ENCODE measurements at places on chromosomes 2 and 18.
A peak's percentile ranks its signal among the peaks of the same experiment; 100 is the strongest.

GRCh38 chr18:48139431-48140347 is 209.2 kb upstream of the SMAD2 start:
- no peak for DNase-seq

DNA sequence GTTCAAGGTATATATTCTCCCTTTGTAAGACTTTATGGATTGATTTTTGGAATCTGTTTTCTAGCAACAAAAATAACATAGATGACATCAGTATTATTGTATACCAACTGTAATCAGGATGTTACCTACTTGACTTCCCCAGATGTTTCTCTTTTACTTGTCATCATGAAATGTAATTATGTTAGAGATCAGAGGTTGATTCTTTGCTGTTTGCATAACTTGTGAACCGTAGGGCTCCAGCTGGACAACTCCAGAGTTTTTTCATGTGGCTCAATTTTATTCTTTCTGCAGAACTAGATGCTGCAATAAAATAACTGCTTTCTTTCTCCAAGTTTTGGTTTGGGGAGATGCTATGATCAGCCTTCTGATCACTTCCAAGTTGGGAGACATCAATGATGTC is 58.1 kb downstream of the SPOPL start:
- DNase-seq: no peak

- DNase-seq: no peak
These were observed 47.0 kb downstream of the RAB12 start for GRCh38 chr18:8656232-8656631.

DNA sequence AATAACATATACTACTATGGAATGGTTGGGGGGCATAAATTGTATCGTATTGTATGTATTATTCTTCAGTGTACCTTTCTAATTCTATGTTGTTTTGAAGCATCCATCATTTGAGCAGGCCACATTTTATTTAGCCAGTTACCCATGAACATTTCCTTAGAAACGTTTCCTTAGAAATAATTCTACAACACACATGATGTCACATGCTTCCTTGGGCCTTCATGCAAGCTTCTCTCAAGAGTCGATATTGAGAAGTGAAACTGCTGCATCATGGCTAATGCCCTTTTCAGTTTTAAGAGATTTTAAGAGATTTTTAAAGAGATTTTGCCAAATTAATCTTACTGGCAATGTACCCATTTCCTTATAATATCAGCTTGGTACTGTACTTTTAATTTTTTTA is 63.9 kb downstream of the ALPK2 start:
- no peak for DNase-seq

GRCh38 chr2:74104839-74105238 is 42.9 kb downstream of the BOLA3 start:
- peak; percentile 13 for DNase-seq

DNA sequence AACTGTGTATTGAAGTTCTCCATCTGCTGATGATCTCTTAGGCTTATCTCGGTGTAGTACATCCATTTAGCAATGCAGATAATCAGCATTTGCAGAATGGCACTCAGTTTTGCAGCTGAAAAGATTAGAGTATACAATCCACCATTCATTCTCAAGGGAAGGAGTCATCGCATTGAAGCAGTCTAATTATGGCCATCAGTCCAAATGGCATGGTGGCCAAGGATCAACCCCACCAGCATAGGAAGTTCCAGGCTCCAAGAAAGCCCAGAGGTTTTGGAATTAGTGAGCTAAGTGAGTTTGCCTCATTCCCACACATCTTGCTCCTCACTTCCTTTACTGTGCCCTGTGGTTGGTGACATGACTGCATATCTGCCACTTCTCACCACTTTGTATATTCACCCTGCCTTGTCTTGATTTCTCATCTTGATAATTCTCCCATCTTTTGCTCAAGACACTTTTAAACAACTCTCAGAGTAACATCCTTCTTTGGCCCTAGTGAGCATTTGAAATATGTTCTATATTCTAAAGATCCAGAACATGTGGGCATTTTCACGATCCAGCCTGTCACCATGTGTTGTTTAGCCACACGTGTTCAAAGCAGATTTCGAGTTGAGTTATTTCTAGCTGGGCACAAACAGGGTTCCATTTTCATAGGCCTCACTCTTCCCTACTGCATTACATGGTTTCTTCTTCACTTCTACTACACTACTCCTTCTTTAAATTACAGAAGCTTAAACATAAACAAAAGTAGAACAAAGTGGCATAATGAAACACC is 1119.8 kb downstream of the TSN start:
- DNase-seq: no peak

- no peak for DNase-seq
These were observed 166.5 kb upstream of the SPOPL start for GRCh38 chr2:138335036-138335435.

- DNase-seq: no peak
These were observed 82.8 kb upstream of the ZNF521 start for GRCh38 chr18:25434745-25435144.

GRCh38 chr2:18178736-18179349 is 300.4 kb downstream of the KCNS3 start:
- DNase-seq: no peak

GRCh38 chr2:47536696-47537095 is 133.7 kb downstream of the MSH2 start:
- no peak for DNase-seq

DNA sequence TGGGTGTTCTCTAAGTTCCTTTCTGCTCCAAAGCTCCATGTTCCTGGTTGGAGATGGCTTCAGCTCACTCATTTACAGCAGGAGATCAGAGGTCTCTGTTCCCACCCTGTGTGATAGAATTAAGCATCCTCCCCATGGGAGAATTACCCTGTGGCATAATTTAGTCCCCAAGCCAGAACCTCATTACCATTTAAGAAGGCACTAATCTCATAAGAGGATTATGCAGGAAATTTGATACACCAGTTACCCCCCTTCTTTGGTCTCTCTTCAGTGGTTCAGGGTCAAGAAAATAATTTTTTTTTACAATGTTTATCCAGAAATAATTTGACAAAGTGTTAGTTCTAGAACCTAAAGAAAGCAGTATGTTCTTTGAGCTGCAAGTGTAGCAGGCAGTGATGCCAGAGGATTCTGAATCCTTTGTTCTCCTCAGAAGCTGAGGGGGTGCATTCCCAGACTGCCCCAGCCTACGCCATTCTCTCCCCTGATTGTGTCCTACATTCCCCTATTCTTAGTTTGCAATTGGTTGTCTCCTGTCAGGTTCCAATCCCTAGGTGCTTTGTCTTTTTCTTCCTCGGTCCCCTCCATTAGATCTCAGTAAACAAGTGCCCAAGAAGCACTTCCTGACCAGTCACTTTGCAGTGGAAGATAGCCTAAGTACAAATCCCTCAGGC is 163.6 kb downstream of the PRKCE start:
- DNase-seq: no peak

GRCh38 chr2:29751390-29751789 is 170.0 kb downstream of the ALK start:
- DNase-seq: no peak

- DNase-seq: no peak
These were observed 53.6 kb upstream of the EML6 start for GRCh38 chr2:54669677-54670484.

- peak; percentile 40 for DNase-seq
These were observed 948 bp upstream of the GATA6 start for GRCh38 chr18:22168360-22168921.

GRCh38 chr2:8003462-8004075 is 678.3 kb upstream of the ID2 start:
- no peak for DNase-seq

- DNase-seq: no peak
These were observed 200.9 kb upstream of the FN1 start for GRCh38 chr2:215636816-215637215.

GRCh38 chr2:67840460-67841068 is 222.2 kb downstream of the C1D start:
- no peak for DNase-seq

DNA sequence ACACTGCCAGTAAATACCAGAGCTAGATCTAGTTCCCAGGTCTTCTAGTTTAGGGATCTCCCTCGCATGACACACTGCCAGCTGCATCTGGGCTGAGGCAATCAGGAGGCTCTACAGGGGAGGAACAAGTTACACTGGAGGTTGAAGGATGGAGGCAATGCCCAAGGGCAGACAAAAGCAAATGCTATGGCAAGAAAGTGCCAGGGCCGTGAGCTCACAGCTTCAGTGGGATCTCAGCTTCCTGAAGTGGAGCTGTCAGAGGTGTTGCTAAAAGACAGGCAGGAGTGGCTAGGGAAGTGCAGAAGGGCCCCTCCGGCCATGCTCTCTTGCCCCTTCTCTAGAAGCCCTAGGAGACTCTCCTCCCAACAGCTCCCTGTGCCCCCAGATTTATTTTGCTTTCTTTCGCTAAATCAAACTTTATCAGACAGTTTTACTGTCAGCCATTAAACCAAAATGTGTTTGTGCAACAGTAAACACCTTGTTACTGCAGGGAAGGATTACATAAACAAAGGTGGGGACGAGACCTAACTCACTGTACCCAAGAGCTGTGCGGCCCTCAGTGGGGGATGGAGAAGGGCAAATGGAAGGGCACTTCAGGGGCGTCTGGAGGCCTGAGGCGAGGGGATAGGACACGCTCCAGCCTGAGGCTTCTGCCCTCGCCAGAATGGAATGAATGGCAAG is 39.4 kb upstream of the PKDCC start:
- DNase-seq: no peak

DNA sequence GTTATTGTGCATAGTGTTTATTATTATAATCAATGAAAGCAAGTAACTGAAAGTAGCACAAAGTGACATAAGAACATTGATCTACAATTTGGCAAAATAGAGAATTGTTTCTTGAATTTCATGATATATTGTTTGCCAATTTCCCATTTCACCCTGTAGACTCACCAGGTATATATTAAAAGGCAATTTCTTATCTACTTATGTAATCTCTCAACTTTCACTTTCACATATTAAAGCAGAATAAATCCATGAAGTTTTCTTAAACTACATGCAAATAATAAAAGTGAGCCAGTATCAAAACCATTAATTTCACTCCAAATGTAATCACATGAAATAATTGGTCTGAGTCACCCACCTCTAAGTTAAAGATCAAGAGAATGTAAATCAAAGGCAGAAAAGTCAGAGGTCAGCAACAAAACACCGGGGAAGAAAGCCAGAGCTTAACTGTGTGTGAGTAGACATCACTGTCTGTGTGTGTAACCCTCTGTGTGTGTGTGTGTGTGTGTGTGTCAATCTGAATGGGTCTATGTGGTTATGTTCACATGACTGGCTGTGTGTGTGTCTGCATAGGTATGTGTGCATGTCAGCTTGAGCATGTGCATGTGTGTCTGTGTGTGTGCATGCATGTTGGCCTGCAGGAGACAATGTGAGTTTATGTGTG is 44.1 kb downstream of the ZNF385B start:
- DNase-seq: no peak

DNA sequence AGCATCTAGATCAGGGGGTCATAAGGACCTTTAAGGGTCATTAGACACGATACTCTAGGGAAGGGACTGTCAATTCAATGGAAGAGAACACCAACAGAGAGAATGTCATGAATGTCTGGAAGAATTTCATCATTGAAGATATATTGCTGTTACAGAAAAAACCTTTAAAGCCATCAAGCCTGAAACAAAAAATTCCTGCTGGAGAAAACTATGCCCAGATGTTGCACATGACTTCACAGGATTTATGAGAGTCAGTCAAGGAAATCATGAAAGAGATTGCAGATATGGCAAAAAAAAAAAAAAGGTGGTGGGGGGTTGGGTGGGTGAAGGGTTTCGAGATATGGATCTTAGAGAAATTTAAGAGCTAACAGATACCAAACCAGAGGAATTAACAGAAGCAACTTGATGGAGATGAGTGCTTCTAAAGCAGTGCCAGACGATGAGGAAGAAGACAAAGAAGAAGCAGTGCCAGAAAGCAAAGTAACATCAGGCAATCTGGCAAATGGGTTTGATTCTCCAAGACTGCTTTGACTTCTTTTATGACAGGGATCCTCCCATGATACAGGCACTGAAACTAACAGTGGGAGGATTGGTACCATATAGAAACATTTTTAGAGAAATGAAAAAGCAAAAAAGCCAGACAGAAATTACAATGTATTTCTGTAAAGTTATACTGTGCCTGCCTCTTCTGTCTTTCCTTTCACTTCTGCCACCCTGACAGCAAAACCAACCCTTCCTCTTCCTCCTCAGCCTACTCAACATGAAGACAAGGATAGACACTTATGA is 28.5 kb downstream of the MAP4K3 start:
- no peak for DNase-seq

- no peak for DNase-seq
These were observed 156.8 kb upstream of the UBE2E3 start for GRCh38 chr2:180823546-180824141.

- DNase-seq: no peak
These were observed 40.8 kb downstream of the PAPOLG start for GRCh38 chr2:60796573-60797509.

GRCh38 chr2:146817613-146818012 is 1027.2 kb upstream of the ACVR2A start:
- no peak for DNase-seq

- DNase-seq: no peak
These were observed 766.3 kb downstream of the SLC4A3 start for GRCh38 chr2:220393711-220394110.

DNA sequence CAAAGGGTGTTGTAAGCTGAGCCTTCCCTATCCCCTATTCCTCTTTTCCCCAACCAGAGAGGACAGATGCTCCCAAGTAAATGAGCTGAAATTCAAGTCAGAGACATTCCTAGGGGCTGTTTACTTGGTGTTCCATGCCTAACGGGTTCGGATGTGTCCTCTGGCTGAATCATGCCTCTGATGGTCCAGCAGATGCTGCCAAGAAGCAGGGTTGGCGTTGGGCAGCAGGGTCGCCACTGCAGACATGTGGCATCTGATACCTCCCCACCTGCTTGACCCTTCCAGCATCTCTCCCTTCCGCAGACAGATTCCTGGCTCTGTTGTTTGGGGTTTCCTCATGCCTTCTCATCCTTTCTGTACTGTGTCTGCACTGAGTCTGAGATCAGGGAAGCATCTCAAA is 108.3 kb downstream of the HNRNPLL start:
- DNase-seq: no peak

- DNase-seq: no peak
These were observed 47.8 kb downstream of the TMEM17 start for GRCh38 chr2:62458206-62458641.

GRCh38 chr2:181723731-181724130 is 43.4 kb upstream of the NEUROD1 start:
- no peak for DNase-seq

GRCh38 chr2:148614322-148615049 is 30.1 kb upstream of the EPC2 start:
- DNase-seq: no peak

- no peak for DNase-seq
These were observed 62.2 kb downstream of the PPP4R1 start for GRCh38 chr18:9552191-9552590.
